ENCODE measurements at places on chromosomes 5 and 9. TPM values are rescaled to one million over a fixed set of nuclear protein-coding genes. Genes with fewer than 3 reads are reported as not detected.

Gene ZCCHC7
- 16.6 TPM for total RNA-seq

Gene PDE6A
- not detected for total RNA-seq

Gene PCDH1
- total RNA-seq = 5.5 TPM

GRCh38 chr9:77903666-77904285 is 127.8 kb downstream of the GNAQ start:
- H3K27ac ChIP-seq = no peak overlapping the region
- no peaks in the 10 kb centered on the region for H3K27me3 ChIP-seq
- DNase-seq = no peak
- peaks cover 9% of the 10 kb centered on the region for H3K4me1 ChIP-seq
- H3K36me3 ChIP-seq = peaks cover 2% of the 10 kb centered on the region
- no peak overlapping the region for H3K4me3 ChIP-seq

GRCh38 chr9:106077731-106078130 is 383.4 kb downstream of the TMEM38B start:
- H3K27ac ChIP-seq = no peak overlapping the region
- no peaks in the 10 kb centered on the region for H3K36me3 ChIP-seq
- no peak for DNase-seq
- no peaks in the 10 kb centered on the region for H3K27me3 ChIP-seq
- peaks cover 3% of the 10 kb centered on the region for H3K4me1 ChIP-seq
- no peak overlapping the region for H3K4me3 ChIP-seq

DNA sequence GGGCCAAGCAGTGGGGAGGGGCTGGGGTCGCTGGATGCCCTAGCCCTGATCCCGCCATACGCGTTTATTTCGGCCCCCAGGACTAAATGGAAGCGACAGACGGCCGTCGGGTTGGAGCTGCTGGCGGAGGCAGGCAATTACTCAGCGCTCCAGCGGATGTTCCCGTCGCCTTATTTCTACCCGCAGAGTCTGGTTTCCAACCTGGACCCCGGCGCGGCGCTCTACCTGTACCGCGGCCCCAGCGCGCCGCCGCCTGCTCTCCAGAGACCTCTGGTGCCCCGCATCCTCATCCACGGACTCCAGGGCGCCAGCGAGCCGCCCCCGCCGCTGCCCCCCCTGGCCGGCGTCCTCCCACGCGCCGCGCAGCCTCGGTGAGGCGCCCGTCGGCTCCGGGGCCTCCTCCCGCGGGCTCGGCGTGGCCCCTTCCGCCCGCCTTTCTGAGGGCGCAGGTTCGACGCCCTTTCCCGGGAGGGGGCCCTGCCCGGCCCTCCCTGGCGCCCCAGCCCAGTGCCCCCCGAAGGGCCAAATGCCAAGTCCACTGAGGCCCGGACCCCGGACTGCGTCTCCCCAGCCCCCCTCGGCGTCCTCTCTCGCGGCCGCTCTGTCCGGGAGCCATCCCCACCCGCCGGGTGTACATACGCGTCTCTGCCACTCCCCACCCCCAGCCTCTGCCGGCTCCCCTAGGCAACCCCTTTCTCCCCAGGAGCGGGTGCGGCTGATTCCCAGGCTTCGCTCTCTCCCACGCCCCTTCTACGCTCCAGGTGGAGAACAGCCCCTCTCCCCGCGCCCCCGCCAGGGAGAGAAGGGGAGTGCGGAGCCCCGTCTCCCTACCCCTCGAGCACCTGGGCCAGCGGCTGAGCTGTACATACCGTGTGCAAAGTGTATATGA is 7.0 kb downstream of the BARHL1 start:
- DNase-seq = no peak
- H3K27me3 ChIP-seq = peaks cover 82% of the 10 kb centered on the region
- H3K4me1 ChIP-seq = no peaks in the 10 kb centered on the region
- no peak overlapping the region for H3K4me3 ChIP-seq

GRCh38 chr9:2317591-2317990 is 302.4 kb downstream of the SMARCA2 start:
- H3K4me1 ChIP-seq = no peaks in the 10 kb centered on the region
- H3K27me3 ChIP-seq = no peaks in the 10 kb centered on the region
- peaks cover 6% of the 10 kb centered on the region for H3K36me3 ChIP-seq
- DNase-seq = no peak

GRCh38 chr9:75997206-75997605 is 106.7 kb downstream of the PCSK5 start:
- no peak overlapping the region for H3K4me3 ChIP-seq

- H3K27me3 ChIP-seq = no peaks in the 10 kb centered on the region
- DNase-seq = no peak
- no peaks in the 10 kb centered on the region for H3K36me3 ChIP-seq
- H3K4me1 ChIP-seq = peaks cover 2% of the 10 kb centered on the region
- H3K4me3 ChIP-seq = no peak overlapping the region
These were observed 37.4 kb downstream of the ARHGEF37 start for GRCh38 chr5:149618581-149619248.

DNA sequence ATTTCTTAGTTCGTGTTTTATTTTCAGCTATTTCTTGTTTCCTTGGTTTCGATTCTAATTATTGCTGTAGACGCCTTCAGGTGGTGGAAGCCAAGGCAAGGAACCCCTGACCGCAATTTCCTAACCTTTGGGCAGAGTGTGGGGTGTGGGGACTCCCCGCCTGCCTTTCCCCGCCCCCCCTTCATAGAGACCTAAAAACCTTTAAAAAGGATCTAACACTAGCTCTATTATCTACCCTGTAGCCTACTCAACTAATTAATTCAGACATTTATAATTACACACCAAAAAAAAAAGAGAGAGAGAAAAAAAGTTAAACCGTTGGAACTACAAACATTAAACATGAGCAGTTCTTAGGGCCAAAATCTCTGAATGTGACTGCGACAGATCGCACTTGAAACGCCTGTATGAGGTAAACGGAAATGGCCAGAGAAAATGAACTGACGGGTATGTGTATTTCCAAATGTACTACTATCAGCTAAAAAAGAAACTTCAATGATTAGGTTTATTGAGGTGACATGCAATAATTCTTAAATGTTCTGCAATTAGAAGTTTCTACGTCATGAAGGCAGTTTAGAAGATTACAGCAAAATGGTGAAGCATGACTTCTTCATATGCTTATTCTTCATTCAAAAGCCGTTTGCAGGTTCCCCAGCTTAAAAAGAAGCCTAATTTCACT is 19.0 kb upstream of the FER start:
- H3K4me3 ChIP-seq = peak overlapping the region; percentile 90
- peaks cover 17% of the 10 kb centered on the region for H3K4me1 ChIP-seq
- peaks cover 6% of the 10 kb centered on the region for H3K27me3 ChIP-seq
- H3K36me3 ChIP-seq = no peaks in the 10 kb centered on the region
- peak overlapping the region; percentile 90 for H3K27ac ChIP-seq
